Stimulated activated CD8-positive, alpha-beta memory T cell treated with anti-CD3 and anti-CD28 coated beads, Interleukin-7, amount 100 ng/mL, for 24 hours (primary cell): ENCODE measurements at places on chromosomes 6 and 20.

DNA sequence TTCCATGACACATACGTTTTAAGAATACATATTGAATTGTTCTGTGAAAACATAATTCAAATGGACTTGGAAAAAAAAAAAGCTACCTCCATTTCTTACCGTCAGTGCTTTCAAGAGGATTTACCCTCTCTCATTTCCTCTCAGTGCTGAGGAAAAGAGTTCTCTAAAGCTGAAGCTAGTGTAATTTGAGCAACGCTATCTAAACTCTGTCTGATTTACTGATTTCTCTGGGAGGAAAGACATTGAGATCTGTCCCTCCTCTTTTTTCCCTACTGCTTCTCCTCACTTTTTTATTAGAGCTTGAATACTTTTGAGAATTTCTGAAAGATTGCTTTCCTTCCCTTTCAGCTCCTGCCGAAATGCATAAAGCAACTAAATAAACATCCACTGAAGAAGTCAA is 41.2 kb upstream of the GRIK2 start:
- DNase-seq, result no peak

GRCh38 chr6:90305800-90306448 is 9.3 kb upstream of the BACH2 start:
- DNase-seq, result no peak

DNA sequence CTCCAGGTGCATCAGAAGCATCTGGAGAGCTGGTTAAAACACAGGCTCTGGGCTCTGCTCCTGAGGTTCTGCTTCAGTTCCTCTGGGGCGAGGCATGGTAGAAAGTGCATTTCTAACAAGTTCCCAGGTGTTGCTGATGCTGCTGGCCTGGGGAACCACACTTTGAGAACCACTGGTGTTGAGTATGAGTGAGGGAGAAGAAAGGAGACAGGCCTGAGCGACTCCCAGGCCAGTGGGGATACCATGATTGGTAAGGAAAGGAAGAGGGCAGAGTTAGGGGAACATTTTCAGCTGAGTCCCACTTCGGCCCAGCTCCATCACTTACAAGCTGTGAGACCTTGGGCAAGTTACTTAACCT is 36.8 kb downstream of the KIAA1755 start:
- DNase-seq, result no peak

DNA sequence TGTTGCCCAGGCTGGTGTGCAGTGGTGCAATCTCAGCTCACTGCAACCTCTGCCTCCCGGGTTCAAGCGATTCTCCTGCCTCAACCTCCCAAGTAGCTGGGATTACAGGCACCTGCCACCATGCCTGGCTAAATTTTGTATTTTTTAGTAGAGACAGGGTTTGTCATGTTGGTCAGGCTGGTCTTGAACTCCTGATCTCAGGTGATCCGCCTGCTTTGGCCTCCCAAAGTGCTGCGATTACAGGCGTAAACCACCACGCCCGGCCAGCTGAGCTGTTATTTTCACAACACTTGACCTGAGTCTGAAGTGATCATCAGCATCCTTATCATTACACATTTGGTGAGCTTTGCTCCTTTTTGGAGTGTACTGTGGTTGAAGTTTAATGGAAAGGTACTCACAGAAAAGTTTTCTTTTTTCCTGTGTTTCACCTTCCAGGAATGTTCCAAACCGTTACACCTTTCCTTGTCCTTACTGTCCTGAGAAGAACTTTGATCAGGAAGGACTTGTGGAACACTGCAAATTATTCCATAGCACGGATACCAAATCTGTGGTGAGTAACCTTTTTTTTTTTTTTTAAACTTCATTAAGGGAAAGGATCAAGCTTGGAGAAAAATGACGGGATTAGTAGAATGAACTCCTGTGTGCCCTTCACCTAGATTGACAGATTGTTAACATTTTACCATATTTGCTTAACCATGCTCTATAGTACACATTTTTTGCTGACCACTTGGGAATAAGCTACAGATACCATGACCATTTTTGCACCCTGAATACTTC is 9.7 kb downstream of the RNF114 start:
- no peak for DNase-seq

- DNase-seq, result no peak
Measured at GRCh38 chr20:14611479-14611878, 274.1 kb upstream of the FLRT3 start.

DNA sequence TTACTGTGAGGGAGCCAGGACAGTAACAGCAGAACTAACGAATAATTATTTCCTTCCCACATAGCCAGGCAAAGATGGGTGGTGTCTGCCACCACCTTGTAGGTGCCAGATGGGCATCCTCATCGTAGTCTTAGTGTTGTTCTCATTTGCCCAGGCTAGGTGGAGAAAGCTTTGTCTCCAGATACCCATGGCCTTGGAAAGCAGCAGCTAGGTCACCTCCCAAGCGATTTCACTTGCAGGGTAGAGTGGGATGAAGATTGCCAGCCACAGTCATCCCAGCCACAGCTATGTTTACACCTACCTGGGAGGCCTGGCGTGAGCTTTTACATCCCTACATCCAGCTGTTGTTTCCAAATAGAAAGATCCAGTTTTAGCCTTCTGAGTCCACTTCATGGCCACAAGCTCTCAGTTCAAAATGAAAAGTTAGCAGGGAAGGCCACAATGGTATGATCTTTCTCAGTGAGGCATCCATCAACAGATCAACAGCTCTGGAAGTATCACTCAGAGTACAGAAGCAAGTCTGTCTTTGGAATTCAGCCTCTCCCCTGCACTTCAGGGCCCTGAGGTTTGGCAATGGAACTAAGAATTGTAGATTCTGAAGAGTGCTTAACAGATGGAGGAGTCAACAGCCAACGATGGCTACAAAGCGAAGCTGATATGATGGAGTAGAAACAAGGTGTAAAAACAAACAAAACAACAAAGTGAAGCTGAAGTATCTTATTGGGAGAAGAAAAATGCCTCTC is 11.0 kb upstream of the SNRPC start:
- DNase-seq, result no peak

GRCh38 chr6:106398621-106399020 is 38.1 kb downstream of the CRYBG1 start:
- no peak for DNase-seq

- no peak for DNase-seq
Measured at GRCh38 chr6:84854811-84855400, 90.5 kb upstream of the TBX18 start.

DNA sequence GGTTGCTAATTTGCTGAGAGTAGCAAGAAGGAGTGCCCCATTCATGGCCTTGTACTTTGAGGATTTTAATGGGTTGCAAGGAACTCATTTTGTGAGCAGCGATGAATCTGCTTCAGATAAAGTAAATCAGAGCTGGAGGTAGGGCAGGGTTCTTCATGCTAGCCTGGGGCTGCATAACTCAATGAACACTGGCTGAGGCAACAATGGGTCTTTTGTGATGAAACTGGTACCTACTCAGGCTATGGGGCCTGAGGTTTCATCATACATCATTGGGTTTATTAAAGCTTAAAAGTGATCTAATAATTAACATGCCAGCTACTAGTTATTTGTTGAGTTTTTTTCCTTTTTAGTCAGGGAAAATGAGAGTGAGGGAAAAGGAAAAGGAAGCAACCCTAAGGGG is 106.9 kb downstream of the FAM50B start:
- no peak for DNase-seq

DNA sequence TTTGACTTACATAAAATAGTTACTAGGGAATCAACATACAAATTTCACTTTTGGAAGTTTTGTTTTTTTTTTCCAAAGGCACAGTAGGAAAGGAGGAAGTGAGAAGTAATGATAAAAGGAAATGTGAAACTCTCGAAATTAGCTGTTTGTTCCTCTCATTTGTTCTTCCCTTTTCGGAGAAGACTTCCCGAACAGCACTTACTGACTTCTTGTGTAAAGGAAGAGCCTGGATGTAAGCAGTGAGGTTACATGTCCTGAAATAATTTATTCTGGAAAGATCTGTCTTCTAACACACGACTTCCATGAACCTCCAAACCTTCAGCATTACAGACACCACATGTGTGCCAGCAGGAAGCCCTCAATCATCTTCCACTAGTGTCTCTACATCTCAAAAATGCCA is 59.1 kb downstream of the KIF16B start:
- no peak for DNase-seq

DNA sequence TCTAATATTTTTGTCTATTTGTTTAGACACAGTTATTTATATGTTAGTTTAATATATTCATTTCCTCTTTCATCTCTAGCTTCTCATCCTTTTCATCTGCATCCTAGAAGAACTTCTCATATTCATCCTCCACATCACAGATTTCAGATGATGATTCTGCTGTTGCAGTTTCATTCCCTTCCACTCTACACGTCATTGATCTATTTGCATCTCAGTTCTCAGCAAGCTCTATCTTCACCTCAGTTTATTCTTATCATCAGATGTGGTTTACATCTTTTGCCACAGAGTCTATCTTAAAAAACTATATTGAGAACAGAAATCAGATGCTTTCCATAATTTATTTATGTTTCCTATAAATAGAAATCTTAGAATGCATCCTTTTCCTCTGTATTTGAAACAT is 13.3 kb downstream of the SLC2A12 start:
- no peak for DNase-seq
